ENCODE measurements at places on chromosomes 16 and 17. TPM values are rescaled to one million over a fixed set of nuclear protein-coding genes. Genes with fewer than 3 reads are reported as not detected.

DNA sequence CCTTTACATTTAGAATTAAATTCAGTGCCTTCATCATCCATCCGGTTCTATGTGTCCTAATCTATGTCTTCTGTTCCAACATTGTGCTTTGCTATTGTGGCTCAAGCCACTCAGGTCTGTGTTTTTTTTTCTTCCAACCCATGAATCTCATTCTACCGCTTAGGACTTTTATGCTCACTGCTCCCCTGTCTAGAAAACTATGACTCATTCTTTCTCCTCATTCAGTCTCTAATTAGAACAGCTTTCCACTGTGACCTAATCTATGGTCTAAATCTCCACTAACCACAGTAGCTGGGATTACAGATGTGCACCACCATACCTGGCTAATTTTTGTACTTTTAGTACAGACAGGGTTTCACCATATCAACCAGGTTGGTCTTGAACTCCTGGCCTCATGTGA lies 418.7 kb downstream of the KCNJ2 start:
- DNase-seq, result no peak

Gene ST6GALNAC2
- not detected for total RNA-seq

DNA sequence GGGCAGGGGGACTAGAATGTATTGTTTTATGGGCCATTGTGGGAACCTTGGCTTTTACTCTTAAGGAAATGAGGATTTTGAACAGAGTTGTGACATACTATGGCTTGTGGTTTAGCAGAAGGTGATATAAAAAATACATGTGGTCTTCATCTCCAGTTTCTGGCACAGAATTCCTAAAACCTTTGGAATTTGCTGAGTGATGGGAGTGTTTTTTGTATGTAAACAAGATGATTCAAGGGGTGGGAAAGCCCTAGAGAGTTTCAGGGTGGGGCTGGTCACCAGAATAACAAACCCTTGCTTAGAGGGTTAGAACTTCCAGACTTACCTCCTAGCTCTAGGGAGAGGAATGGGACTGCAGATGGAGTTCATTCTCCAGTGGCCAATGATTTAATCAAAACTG lies 316.1 kb downstream of the PHKB start:
- no peak for DNase-seq

Gene RGS9
- 1.1 TPM for total RNA-seq

- no peak for DNase-seq
These were observed 51.4 kb downstream of the RAP1GAP2 start for GRCh38 chr17:2847381-2848333.

Gene SEPTIN12
- total RNA-seq, result not detected

DNA sequence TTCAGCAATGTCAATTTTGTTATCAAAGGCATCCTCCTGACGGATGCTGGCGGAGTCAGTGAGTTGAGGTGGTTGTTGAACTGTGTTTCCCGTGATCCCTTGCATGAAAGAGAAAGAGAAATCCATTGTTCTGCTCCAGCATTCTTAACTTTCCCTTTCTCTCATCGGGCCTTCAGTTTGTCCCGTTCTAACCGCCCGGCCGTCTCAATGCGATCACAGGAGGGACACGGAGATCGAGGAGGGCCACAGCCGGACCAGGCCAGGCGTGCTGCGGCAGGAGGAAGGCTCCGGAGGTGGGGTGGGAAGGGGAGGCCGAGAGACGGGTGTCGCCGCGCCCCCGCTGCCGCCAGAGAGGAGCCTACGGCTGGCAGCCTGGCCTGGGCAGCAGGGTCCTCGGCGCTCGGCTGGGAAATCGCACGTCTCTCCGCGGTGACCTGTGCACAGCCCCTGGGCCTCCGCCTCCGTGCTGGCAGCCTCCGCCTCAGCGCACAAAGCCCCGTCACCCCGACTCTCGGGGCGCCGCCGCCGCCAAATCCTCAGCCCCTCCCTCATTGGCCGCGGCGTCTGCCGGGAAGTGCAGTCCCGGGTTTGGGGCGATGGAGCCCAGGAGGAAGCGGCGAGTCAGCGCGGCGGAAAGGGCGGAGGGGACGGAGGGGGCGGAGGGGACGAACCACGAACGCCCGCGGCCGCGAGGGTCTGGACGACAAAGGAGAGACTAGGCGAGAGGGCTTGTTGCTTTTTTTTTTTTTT lies 38.1 kb downstream of the SOST start:
- DNase-seq, result peak; percentile 75

DNA sequence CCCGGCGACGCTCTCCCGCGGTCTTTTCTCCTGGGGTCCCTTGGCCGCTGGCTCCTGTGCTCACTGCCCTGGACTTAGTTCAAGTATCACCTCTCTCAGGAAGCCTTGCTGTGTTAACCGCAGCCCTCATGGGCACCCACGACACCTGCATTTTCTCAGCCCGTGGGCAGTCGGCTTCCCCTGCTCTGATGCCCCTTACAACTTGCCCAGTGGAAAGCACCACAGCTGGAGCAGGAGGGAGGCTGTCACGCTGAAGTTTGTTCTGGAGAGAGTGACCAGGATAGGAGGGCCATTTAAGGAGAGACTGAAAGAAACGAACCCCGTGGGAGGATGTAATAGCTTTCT lies 395 bp downstream of the STXBP4 start:
- no peak for DNase-seq

GRCh38 chr17:50021681-50022370 lies 26.8 kb upstream of the DLX3 start:
- DNase-seq, result no peak

Gene KRTAP4-5
- total RNA-seq, result not detected

Gene CTRB1
- not detected for total RNA-seq
